ENCODE measurements at places on chromosomes 7 and 10.

DNA sequence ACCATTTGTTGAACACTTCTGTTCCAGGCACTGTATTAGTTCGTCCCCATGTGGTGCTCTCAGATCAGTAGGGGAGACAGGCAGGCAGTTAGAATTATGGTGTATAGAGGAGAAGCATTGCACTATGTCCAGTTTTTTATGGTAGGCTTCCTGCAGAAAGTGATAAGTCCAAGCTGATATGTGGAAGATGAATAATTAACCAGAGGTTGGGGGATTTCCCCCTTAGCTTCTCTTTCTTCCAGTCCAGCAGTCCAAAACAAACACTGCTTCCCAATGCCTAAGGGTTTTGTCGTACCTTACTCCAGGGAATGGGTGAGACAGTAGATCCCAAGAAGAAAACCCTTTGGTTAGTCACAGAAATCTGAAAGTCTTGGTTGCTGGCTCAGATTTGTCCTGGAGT is 19.2 kb downstream of the HIF1AN start:
- DNase-seq = no peak

- no peak for DNase-seq
Observed at GRCh38 chr10:117214401-117214800, 17.1 kb downstream of the KCNK18 start.

- DNase-seq = no peak
Observed at GRCh38 chr7:145378197-145378596, 542.3 kb upstream of the TPK1 start.

DNA sequence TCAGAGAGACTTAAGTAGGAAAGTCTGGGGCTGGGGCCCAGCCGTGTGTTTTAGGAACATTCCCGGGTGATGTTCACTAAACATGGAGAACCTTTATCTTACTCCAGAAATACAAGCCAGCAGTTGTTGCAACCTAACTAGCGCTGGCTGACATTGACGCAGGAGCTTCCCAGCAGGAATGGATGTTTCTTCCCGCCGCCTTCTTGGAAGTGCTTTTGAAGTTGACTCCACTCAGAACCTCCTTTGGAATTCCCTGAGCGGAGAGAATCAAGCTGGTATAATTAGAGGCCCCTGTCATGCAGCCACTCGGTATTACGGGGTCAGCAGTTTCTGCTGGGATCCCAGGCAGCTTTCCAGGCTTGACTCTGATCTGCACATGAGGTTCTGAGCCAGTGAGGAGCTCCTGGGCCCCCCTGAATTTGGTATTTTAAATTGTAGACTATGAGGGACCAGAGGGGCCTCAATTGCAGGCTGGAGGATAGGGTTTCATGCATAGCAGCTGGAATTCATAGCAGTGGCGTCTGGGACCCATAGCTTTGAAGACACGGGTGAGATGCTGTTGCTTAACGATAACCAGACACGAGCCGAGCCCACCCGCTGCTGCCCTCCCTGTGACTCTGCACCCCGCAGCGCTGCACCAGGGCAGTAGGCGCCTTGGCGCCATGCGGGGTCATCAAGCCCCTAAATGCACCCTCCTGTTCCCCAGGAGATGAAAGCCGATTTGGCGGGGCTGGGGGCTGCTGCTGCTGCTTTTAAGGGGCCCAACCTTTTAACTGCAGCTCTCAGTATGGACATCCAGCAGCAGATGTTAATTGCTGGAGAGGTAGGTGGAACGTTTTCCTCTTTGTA is 61.8 kb downstream of the EEPD1 start:
- DNase-seq = no peak

DNA sequence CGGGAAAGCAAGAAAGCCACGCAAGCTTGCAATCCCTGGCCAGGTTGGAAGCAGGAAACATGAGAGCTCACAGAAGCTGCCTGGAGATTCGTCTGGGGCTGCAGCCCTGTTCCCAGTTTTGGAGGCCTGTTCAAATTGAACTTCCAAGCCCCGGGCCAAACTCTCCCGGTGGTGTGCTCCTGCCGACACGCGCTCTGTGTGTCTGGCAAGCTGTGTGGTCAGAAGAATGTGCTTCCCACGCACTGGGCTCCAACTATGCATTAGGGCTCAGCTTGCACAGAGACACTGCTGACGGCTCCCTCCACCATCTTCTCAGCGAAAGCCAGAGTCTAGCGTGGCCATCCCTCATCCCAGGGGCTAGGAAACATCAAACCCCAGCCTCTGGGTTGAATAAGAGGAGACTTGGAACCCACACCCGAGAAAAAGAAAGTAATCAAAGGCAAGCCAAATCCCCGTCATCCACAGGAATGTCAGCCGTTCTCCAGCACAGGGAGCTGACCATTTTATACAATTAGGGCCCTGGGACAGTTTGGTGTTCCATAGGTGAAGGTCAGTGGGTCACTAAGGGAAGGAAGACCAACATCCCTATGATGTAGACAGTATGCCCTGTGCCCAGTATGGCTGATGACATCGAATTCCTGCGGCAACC is 107.2 kb downstream of the FGFR2 start:
- DNase-seq = peak; percentile 61

GRCh38 chr7:69603351-69603750 is 5.1 kb downstream of the AUTS2 start:
- no peak for DNase-seq

- DNase-seq = no peak
Observed at GRCh38 chr7:19587291-19587690, 121.5 kb downstream of the POLR1F start.

GRCh38 chr10:124496150-124496549 is 34.5 kb downstream of the LHPP start:
- no peak for DNase-seq

- no peak for DNase-seq
Observed at GRCh38 chr7:80312139-80312661, 177.6 kb downstream of the GNAI1 start.

- no peak for DNase-seq
Observed at GRCh38 chr7:28920424-28920823, 37.7 kb downstream of the TRIL start.

DNA sequence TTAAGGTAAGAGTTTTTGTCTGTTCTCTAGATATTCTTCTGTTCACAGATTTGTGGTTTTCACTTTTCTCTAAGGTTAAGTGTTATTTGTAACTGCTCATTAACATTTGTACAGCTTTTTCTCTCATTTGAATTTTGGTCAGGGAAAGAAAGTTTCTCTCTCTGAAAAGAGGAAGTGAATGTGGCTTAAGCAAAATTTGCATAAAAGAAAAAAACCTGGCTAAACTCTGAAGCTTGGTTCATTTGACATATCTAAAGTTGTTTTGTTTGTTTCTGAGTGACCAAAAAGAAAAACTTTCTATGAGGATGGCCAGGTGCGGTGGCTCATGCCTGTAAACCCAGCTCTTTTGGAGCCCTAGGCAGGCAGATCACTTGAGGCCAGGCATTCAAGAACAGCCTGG is 22.0 kb upstream of the SLC26A4 start:
- DNase-seq = no peak

DNA sequence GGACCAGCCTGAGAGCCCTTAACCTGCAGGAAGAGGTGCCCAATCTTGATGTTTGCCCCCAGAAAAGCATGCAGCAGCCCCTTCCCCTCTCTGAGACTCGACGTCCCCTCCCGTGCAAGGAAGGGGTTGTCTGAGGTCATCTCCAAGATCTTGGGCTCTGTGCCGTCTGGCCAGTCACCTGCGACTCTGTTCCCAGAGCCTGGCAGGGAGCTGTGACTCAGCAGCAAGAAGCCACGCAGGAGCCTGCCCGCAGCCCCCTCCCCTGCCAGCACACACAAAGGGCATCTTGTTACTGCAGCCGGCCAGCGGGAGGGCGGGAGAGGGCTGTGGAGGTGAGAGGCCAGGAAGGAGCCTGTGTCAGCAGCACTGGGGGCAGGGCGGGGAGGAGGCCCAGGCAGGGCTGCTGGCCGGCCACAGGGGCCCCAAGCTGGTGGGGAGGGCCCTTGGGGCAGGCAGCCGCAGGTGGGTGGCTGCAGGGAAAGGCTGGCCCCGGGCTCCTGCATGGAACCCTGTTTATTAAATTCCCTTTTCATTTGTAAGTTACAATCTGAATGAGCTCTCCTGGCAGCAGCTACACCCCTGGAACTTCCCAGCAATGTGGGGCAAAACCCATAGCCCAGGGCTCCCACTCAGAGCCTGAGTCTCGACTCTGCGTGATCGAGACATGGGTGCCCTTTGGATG is 103.7 kb upstream of the ZMIZ1 start:
- DNase-seq = no peak

- DNase-seq = no peak
Observed at GRCh38 chr7:155189590-155189989, 108.1 kb upstream of the INSIG1 start.

GRCh38 chr7:510131-510481 is 9.5 kb downstream of the PDGFA start:
- DNase-seq = no peak

DNA sequence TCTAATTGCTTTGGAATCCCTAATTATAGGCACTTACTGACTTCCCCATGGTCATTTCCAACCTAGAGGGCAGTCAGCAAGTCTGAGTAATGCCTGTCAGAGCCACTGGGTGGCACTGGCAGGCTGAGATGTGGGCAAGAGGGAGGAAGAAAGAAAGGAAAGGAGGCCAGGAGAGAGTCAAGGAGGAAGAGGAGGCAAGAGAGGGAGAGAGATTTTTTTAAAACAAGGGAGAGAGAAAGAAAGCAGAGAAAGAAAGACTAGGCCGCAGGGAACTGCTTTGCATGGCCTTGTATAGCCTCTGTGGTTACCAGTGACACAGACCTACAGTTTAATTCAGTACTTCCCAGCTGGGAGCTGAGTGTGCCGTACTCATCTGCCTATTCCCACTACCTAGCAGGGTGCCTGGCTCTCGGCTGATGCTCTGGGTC is 210.4 kb upstream of the ADO start:
- peak; percentile 74 for DNase-seq

All from sciatic nerve (tissue), 2 donors.